Activated T-cell treated with anti-CD3 and anti-CD28 coated beads, Interleukin-2, amount 50 U/mL, for 72 hours (primary cell): ENCODE measurements at places on chromosomes 5 and 9.

- no peak for DNase-seq
Observed at GRCh38 chr5:93307557-93307956, 273.5 kb downstream of the NR2F1-AS1 start.

DNA sequence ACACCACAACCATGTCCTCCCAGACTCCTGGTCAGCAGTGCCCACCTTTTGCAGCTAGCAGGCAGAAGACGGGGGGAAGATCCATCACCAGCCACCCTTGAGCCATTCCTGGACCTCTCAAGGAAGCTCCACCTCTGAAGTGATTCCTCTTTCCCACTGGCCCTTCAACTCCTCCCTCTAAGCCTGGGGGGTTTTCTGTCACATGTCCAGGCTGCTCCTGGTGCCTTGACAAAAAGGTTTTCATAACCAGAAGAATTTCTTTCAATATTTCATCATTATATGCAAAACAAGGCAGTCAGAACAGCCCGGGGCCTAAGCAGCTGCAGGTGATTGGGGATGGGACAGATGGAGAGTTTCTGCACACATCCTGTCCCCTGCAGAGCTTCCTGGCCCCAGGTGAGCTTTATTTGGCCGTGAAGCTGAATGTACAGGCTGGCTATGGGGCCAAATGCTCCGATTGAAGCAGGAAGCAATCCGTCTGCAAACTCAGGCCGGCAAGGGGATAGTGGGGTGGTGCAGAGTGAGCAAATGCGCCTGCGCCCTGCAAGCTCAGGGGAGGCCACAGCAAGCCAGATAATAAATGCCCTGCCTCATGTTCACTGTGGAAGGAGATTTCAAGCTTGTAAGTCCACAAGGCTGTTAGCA lies 173.5 kb downstream of the C5orf15 start:
- DNase-seq, result no peak

GRCh38 chr5:100790170-100790665 lies 112.9 kb downstream of the ST8SIA4 start:
- no peak for DNase-seq

DNA sequence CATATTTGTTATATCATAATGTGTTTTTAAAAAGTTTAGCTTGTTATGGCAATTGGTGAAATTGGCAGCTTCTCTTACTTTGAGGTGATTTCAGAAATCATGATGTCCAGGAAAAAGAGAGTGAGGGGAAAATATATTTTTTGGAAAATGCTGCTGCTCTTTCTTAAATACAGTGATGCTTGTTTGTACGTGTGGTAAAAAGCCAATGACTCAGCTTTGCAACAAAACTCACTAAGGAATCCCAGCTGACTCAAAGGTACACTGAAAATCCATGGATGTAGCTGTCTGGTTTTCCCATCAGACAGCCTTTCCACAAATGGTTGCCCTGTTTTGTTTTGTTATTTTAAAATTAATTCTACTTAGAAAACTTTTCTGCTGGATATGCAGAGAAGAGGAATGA lies 306.4 kb upstream of the PAPPA start:
- DNase-seq, result no peak

- no peak for DNase-seq
Observed at GRCh38 chr9:75085640-75086039, 2.3 kb downstream of the NMRK1 start.

- no peak for DNase-seq
Observed at GRCh38 chr9:87216036-87216435, 268.7 kb upstream of the GAS1 start.
